ENCODE measurements at places on chromosomes 11 and 22.

GRCh38 chr11:119590651-119591351 is 138.2 kb downstream of the NECTIN1 start:
- DNase-seq: no peak

- DNase-seq: no peak
Observed at GRCh38 chr11:107856981-107857517, 1.5 kb downstream of the SLC35F2 start.

DNA sequence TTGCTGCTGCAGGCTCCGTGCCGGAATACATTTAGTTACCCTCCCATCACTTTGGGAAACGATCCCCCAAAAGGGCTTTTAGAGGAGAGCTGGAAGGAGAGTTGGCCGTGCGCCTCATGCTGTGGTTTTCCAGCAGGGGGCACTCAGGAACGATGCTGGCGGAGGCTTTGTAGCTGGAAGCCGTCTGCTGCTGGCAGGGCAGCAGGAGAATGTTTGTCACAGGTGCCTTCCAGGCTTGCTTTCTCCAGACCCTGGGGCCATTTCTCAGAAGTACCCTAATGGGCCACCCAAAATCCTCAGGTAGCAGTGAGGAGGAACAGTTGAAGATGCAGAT is 30.0 kb upstream of the CABP7 start:
- no peak for DNase-seq

DNA sequence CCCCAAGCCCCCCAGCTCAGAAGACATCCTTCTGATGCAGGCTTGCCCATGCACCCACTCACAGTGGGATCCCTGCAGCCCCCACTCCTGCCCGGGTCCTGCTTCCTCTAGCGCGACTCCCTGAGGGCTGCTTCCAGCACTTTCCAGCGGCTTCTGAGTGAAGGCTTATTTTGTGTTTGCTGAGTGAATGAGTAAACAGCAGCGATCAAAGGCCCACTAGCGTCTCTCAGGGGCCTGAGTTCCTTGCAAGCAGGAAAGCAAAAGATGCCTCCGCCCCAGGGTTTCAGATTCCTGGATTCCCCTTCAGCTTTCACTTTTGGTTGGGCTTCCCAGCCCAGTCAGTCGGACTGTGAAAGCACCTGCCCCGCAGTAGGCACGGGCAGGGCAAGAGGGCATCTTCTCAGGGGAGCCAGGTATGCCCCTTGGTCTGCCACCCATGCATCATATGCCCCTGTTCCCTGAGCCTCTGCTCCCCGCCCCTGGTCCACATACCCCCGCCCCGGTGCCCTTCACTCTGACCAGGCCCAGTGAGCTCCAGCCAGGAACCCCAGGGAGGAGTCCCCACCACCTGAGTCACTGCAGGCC is 9.2 kb downstream of the FADD start:
- no peak for DNase-seq

GRCh38 chr11:19953336-19953735 is 206.9 kb downstream of the DBX1 start:
- DNase-seq: peak; percentile 67

DNA sequence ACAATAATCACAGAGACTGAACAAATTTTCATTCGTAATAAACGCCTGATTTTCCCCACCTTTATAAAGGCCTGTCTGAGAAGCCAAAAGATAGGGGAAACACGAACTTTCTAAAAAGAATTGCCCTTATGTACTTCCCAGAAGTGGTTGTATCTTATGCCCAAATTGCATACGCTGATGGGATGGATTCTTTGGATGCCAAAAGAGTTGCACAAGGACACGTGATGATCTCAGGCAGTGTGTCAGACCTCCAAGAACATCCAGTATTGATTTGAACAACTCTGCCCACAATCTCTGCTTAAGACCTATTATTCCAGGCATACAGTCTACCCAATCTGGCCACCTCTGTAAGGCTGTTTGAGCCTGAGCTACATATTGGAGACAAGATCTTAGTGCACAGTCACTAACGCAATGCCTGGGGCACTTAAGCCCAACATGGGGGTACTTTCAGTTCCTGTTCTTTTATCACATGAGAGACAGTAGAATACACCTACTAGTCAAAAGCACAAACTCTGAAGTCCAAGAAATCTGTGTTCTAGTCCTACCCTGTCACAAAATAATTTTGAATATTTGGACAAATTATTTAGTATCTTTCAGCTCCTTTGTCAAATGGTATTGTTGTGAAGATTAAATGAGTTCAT is 38.9 kb downstream of the OR10A6 start:
- no peak for DNase-seq

GRCh38 chr11:71485466-71485865 is 32.5 kb downstream of the NADSYN1 start:
- DNase-seq: no peak

GRCh38 chr22:17366830-17367229 is 2.4 kb upstream of the CECR2 start:
- DNase-seq: peak; percentile 31

- DNase-seq: no peak
Observed at GRCh38 chr11:47351156-47352126, 1.1 kb downstream of the MYBPC3 start.

DNA sequence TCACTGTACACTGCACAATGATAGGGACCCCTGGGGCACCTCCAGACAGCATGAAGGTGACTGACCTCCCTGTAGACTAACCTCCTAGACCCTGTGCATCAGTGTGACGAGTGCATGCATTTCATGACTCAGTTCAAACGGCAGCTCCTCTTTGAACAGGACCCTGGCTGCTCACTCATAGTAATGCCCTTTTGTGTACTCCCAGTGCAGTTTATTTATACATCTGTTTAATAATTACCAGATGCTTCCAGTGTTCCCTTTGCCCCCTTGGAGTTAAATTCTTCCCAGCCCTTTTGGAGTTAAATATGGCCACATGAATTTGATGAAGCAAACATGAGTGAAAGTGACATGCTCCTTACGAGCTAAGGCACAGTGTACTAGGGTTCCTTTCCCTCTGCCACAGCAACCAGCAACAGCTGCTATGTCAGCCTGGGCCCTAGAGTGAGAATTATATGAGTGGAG is 72.4 kb downstream of the PANX1 start:
- no peak for DNase-seq

DNA sequence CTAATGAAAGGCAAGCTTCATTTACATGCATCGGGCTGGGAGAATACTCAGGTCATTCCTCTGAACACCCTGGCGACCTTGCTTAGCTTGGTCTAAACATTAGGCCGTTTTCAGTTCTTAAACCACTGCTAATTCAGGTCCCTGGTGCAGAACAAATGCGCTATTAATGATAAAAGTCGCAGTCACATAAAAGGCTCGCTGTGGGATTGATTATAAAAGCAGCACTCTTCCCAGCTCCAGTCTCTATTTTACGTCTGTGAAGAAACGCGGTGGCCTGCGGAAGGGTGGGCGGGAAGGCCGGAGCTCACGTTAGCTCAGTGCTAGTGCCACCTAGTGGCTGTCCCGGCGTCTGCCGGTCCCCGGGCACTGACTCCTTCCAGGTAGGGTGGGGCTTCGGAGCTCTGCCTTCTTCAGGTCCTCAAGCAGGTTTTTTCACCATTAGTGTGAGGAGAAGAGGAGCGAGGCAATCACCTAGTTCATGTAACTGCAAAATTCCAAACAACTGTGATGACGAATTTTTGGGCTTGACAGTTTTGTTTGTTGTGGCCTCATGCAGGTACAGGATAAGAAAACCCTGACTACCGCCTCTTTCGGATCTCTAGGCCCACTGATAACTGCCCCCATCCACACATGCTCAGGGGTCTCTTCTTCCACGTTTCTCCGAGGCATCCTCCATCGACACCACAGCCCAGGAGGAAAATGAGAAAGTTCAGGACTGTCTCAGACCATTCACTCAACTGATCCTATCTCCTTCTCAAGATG is 66.5 kb upstream of the CLMP start:
- DNase-seq: peak; percentile 40

- no peak for DNase-seq
Observed at GRCh38 chr11:6541356-6541755, 44.3 kb downstream of the DNHD1 start.

DNA sequence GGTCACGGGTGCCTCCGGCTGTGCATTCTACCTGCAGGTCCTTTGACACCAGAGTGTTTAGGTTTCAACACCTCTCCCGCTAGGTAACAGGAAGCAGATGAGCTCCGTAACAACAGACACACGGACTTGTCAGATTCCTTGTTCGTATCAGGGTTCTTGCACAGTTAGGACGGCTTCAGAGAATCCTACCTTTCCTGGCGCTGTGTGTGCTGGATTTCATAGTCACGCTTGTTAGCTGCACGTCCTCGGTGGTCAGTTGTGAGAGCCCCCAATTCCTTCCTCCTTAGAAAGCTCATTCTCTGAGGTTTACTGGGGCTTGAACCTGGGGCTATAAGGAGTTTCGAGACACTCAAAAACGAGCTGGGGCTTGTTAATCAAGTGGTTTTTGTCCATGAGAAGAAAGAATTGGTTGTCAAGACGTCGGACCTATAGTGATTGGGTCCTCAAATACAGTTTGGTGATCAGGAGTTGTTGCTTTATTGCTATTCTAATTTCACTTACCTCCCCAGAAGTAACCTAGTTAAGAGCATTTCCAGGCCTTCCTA is 664 bp downstream of the DDB2 start:
- DNase-seq: no peak

- DNase-seq: no peak
Observed at GRCh38 chr11:80443177-80443576, 1002.3 kb upstream of the TENM4 start.

GRCh38 chr11:125935618-125936199 is 10.1 kb upstream of the VSIG10L2 start:
- no peak for DNase-seq

GRCh38 chr11:45383224-45383623 is 97.1 kb upstream of the SYT13 start:
- DNase-seq: no peak

DNA sequence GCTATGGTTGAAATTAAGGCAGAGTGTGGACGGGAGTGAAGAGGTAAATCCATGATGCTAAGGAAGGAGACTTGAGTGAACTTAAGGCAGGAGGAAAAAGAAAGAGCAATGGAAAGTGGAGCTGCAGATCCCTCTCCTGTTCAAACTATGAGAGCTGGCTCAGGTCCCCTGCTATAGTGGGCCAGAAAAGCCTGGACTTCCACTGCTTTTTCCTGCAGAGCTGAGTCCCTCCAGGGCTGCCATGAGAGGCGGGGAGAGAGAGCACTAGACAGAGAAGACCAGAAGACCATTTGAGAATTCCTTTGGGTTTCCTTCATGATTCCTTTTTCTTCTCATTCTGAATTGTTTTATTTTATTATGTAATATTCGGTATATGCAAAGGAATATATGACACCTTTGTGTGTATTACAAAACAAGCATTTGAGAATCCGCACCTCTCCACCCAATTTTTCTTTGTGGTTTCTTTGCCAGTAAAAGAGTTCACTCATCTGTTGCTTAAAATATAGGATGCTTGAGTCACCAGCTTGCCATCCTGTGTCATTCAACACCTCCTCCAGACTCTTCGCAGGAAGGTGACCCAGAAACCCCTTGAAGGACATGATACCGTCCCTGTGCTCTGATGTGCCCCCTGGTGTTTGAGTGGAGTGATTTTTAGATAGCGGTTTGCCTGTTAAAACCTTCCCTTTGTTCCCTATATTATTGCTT is 24.4 kb downstream of the SREBF2 start:
- peak; percentile 61 for DNase-seq

DNA sequence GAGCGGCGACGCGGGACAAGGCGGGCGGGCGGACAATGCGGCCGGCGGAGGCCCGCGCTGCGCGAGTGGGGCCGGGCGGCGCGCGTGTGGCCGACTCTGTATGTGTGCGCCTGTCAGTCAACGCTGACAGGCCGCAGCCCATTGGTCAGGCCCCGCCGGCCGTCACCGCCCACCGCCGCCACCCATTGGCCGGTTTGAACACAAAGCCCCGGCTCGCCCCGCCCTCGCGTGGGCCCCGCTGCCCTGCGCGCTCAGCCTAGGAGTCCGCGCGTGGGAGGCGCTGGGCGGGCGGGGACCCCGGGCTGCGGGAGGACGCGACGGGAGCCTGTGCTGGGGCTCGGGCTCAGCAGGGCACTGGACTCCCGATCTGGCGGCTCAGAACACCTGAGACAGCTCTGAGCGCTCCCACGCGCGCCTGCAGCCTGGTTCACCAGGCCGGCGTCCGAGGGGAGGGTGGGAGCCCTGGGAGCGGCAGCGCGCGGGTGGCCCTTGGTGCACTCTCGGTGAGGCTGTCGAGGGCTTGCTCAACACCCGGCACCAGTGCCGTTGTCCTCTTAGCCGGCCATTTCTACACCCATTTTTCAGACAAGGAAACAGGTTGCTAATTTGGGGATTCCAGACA is at the start of gene SUN2:
TSS of gene SUN2 (minus strand) at position 88 of the 622 bp plus-strand sequence. CDS start 3,370 bp downstream, outside the sequence.
- DNase-seq: peak; percentile 80

DNA sequence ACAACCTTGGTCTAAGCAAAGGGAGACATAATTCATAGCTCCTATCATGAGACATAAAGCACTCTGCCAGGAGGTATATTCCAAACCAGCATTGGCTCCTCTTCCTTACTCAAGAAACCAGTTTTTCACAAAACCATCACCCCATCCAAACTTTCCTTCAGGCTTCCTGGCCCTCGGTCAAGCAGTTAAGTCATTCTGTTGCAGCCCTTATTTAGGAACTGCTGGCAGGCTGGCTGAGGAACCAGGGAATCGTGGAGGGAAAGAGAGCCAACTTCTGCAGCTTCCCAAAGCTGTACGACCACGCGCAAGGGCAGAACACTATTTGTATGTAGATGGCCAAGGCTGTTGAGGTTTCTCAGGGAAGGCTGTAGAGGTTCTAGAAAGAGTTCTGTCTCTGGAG is 680 bp downstream of the IFT46 start:
- no peak for DNase-seq

- DNase-seq: peak; percentile 79
Observed at GRCh38 chr11:2186669-2187279, 15.2 kb upstream of the TH start.

GRCh38 chr11:123111465-123111864 is 49.5 kb upstream of the HSPA8 start:
- no peak for DNase-seq

GRCh38 chr11:45477588-45477987 is 187.8 kb downstream of the CHST1 start:
- DNase-seq: no peak

DNA sequence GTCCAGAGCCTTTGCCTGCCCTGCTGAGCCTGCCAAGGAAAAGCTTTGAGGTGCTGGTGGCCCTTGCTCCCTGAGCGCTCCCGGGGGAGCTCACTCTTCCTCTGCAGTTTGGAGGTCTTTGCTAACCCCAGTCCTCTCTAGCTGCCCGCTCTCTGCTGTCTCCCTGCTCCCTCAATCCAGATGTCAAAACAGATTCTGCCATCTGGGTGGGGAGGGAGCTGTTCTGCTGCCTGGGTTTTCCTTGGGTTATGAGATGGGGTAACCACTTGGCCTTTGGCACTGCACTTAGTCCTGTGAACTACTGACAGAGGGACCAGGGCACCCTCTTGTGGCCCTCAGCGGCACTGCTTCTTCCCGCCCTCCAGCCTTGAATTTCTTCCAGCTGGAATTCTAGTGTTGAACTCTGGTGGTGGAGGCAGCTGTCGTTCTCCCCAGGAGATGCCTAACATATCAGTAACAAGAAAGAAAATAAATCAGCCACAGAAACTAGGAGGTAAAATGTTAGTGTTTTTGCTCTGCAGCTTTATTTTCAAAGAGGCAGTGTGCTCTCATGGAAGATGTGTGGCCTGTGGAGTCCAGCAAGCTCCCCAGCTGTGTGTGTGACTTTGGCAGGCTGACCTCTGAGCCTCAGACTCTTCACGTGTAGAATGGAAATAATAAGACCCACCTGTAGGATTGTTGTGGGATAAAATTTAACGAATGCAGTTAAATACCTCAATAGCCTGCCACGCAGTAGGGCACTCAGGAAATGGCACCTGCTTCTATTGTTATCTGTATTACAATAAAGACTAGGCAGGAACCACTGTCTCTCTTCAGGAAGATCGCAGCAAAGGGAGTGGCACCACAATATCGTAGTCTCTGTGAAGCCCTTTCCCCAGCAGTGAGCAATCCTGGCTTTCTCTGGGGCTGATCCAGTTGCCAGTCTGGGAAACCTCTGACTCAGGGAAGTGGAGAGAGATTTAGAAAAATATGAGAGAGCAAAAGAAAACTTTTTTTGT is 23.4 kb downstream of the ARFGAP2 start:
- peak; percentile 87 for DNase-seq

All from NCI-H524 (cell line).